ENCODE measurements at places on chromosomes 16 and 17. TPM values are rescaled to one million over a fixed set of nuclear protein-coding genes. Genes with fewer than 3 reads are reported as not detected.

Gene MYL4
- not detected for total RNA-seq

Gene KCNJ16
- not detected for total RNA-seq

Gene TBC1D3C
- total RNA-seq, result not detected

Gene C16orf74
- total RNA-seq, result 1.7 TPM

Gene SLC13A2
- total RNA-seq, result not detected

Gene DRC7
- total RNA-seq, result not detected

Gene ZNF821
- 7.1 TPM for total RNA-seq

Gene HSPB9
- not detected for total RNA-seq

Gene RPL13
- total RNA-seq, result 1,763 TPM

Gene MC1R
- 6.6 TPM for total RNA-seq

Gene FBXW10
- total RNA-seq, result not detected

Gene SYT17
- total RNA-seq, result not detected

Gene DNAAF8
- total RNA-seq, result 0.21 TPM

Gene PIPOX
- total RNA-seq, result 1.6 TPM

Data from activated CD4-positive, alpha-beta T cell treated with anti-CD3 and anti-CD28 coated beads, Interleukin-2, amount 10 ng/mL, durations not matched to agents 7 days and 5 days (primary cell).